ENCODE measurements at places on chromosomes 3 and 15. TPM values are rescaled to one million over a fixed set of nuclear protein-coding genes. Genes with fewer than 3 reads are reported as not detected.

Gene SCN5A
- total RNA-seq, result 3.5 TPM

Gene TEX55
- not detected for total RNA-seq

- DNase-seq, result no peak
These were observed 90.6 kb downstream of the CACNA1D start for GRCh38 chr3:53585049-53585448.

DNA sequence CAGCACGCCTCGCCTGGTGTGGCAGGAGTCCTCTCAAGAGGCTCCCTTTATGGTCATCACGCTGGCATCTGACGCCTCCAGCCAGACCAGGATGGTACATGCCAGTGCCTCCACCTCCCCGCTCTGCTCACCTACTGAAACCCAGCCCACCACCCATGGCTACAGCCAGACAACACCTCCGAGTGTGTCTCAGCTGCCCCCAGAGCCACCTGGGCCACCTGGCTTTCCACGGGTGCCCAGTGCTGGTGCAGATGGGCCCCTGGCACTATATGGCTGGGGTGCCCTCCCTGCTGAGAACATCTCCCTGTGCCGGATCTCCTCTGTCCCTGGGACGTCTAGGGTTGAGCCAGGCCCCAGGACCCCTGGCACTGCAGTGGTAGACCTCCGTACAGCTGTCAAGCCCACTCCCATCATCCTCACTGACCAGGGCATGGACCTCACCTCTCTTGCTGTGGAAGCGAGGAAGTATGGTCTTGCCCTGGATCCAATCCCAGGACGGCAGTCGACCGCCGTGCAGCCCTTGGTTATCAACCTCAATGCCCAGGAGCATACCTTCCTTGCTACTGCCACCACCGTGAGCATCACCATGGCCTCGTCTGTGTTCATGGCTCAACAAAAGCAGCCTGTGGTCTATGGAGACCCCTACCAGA is 19.9 kb upstream of the APEH start:
- DNase-seq, result no peak

Gene RETNLB
- not detected for total RNA-seq

GRCh38 chr3:141920701-141921100 is 44.3 kb downstream of the ATP1B3 start:
- peak; percentile 9 for DNase-seq

DNA sequence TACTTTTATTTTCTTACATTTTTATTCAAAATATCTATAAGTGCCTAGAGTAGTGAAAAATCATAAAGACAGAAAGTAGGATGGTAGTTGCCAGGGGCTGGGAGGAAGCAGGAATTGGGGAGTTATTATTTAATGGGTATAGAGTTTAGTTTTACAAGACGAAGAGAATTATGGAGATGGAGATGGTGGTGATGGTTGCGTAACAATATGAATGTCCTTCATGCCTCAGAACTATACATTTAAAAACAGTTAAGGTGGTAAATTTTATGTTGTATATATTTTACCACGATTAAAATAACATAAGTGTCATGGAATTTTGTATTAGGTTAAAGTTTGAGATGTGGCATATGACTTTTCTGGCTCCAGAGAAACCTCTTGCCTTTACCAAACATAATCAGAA is 171.4 kb downstream of the MYRIP start:
- no peak for DNase-seq

DNA sequence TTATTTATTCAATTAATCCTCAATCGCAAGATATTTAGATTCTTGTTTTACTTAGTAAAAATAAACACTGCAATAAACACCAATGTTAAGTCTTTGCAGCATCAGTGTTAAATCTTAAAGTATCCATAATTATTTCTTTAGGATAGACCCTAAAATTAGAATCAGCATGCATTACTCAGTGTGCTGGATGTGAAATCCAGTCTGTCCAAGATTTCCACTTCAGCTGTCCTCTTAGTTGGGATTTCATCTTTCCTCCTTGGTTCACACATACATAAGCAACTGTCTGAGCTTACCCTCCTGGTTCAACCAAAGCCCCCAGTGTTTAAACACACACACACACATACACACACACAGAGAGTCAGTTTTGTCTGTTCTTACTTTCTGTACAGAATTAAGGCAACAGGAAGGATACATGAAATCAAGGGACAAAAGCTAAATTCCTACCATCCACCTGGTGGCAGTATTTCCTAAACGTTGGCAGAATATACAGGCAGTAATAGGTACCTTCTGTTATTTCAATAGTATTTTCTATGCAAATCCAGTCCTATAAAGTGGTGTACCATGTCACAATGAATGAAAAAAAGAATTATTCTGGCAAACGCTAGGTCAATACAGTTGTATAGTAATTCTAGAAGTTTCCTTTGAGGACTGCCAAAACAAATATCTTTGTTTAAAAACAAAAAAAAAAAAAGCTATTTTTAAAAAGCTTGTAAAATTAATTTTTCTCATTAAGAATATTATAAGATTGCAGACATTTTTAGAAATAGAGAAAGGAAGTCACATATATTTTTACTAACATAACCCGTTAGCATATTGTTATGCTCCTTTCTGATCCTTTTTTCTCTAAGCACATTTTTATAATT is 27.3 kb upstream of the DMXL2 start:
- DNase-seq, result peak; percentile 51

DNA sequence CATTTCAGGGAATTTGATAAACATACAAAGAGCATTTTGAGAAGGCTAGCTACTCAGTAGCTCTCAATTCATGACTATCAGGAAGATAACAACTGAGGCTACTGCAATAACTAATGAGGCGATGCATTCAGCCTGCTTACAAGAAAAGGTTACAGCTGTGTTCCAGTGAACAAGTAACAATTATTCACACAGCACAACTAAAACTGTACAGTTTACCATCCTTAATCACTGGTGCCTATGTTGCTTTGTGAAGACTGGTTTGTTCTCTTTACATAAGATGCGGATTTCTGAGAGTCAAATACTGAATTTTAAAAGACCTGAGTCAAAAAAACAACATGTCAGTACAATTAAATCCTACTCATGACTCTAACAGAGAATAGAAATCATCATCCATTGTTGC is 526.3 kb downstream of the OTOL1 start:
- DNase-seq, result no peak

DNA sequence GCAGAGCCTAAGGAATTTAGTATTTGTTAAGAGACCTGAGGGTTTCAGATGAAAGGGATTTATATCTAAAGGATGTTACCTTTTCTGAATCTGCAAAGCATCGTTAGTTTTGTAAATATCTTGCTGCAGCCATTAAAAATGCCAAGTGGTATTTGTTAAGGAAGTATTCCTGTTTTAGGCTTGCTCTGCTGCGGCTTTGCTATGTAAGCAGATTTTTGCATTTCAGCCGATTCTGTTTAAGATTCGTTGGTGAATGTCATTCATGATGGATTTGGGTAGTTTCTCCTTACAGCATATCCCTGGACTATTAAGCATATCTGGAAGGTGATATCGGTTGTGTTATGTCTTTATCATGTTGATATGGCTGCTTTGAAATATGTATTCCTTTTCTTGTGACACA is 1.0 kb downstream of the USP8 start:
- no peak for DNase-seq

Gene ZBTB47
- total RNA-seq, result 32.1 TPM

Gene UROC1
- total RNA-seq, result not detected

Gene KIF23
- total RNA-seq, result 3.0 TPM

Gene CYP8B1
- not detected for total RNA-seq

Gene CSTA
- total RNA-seq, result 62.3 TPM

DNA sequence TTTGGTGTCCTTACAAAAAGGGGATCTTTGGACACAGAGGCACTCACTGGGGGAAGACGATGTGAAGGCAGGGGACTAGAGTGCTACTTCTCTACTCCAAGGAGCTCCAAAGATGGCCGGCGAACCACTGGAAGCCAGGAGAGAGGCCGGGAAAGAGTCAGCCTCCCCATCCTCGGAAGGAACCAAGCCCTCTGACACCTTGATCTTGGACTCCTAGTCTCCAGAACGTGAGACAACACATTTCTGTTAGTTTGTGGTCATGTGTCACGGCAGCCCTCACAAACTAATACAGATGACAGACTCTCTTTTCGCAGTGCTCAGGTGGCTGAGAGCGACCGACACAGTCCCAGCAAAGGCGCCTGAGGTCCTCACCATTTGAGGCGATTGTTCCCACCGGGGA is 24.4 kb upstream of the ATP2B2 start:
- DNase-seq, result peak; percentile 8

DNA sequence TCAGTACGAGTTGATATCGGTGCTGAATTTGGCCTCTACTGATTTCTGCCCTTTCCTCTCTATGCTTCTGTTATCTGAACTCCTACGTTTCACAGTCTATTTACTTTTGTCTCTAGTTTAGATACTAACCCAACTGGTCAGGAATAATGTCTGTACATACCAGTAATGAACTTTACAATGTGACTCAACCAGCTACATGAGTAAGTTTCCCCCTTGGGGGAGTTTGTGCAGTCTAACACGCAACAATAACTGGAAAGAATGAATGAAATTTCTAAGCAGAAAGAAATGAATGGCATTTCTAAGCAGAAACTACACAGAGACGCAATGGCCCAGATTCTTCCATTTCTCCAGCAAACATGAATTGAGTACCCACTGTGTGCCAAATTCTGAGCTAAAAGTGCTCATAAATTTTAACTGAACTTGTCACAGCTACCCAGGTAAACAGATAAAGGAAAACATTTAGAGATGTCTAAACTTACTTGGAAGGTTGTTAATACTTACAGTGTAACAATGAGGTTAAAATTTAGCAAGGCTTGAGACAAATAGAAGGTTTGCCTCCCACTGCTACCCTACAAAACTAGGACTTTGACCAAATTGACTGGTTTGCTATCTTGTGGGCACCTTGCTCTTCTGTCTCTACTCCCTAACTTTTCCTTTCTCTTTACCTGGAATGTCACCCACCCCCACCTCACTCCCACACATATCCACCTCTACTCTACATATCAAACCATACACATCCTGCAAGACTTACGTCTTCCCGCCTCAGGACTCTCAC is 11.6 kb downstream of the UPK1B start:
- DNase-seq, result no peak

- no peak for DNase-seq
These were observed 54.1 kb downstream of the TMEM44 start for GRCh38 chr3:194579091-194579606.

DNA sequence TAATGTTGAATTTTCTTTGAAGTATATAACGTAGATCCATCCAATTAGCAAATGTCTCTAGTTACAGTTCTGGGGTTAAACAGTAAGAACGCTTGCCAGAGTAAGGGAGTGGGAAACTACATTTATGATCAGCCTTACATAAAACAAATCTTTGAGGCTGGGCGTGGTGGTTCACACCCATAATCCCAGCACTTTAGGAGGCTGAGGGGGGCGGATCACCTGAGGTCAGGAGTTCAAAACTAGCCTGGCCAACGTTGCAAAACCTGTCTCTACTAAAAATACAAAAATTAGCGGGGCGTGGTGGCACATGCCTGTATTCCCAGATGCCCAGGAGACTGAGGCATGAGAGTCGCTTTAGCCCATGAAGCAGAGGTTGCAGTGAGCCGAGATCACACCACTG is 50.1 kb upstream of the GATM start:
- no peak for DNase-seq

Gene ACOX2
- total RNA-seq, result 12.8 TPM

- no peak for DNase-seq
These were observed 542.9 kb downstream of the FHIT start for GRCh38 chr3:60708191-60708975.

DNA sequence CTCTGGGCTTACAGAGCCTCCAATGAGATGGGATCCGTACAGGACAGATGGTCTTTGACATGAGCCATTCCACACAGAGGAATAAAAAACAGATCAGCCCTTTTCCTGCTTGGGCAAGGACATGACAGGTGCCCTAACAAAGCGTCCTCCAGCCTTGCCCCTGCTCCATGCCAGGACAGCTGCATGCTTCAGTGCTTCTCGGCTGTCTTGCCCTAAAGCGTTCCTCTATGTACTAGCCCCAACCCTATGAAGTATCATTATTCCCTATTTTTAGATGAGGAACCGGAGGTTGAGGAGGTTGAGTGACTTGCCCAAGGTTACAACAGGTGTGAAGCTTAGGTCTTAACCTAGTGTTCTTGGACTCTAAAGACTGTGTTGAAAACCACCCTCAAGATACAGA is 10.5 kb downstream of the POMGNT2 start:
- no peak for DNase-seq

GRCh38 chr3:107745354-107745753 is 222.6 kb downstream of the BBX start:
- DNase-seq, result no peak

DNA sequence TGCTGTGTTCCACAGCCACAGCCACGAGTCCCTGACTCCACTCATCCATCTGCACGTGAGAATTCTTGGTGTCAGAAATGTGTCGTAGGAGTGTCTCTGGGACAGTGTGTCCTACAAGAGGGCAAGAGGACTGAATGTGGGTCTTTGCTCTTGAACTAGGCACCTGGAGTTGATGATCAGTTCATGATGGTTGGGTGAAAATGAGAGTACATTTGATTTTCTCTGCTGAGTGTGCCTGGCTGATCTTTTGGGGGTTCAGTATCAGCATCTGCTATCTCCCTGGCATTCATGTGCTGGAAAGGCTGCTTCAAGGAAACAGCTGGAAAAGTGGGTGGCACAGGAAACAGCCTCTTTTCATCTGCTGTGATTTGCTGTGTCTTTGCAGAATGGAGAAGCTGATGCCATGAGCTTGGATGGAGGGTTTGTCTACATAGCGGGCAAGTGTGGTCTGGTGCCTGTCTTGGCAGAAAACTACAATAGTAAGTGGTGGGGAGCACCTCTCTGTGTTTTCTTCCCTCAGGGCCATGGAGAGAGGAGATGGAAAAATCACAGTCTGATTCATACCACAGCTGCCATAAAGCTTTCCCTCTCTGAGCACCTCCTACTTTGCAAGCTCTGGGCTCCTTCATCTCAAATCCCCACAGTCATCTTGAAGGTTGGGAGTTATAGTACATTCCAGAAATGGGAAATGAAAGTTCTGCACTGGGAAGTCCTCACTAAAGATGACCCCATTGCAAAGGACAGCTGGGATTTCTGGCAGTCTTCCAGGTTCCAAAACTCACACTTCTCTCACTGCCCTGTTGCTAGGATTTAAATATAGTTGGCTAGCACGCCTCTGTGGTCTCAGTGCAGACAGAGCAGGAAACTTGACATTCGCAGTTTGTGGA is 17.8 kb downstream of the TF start:
- no peak for DNase-seq

GRCh38 chr15:81819924-81820635 is 225.7 kb downstream of the MEX3B start:
- DNase-seq, result no peak

- DNase-seq, result no peak
These were observed 67.6 kb upstream of the ETV5 start for GRCh38 chr3:186176373-186176990.

DNA sequence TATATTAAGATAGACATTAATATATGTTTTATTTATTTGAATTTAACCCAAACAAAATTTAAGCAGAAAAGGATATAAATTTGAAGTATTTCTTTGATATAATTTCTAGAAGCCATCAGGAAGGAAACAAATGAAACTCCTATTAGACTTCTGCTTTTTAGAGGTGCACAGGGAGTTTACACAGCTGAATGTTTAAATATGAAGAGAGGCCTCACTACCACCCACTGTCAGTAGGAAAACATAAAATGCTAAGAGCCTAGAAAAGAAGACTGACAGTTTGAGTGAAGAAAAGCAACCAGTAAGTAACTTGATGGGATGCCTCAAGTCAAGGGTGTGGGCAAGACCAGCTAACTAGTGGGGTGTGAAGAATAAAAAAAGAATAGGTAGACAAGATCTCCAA is 19.7 kb downstream of the PLSCR2 start:
- no peak for DNase-seq

Gene GOLGA6L10
- 4.3 TPM for total RNA-seq
